WTC11 (cell line): ENCODE measurements at places on chromosomes 12 and 14.

DNA sequence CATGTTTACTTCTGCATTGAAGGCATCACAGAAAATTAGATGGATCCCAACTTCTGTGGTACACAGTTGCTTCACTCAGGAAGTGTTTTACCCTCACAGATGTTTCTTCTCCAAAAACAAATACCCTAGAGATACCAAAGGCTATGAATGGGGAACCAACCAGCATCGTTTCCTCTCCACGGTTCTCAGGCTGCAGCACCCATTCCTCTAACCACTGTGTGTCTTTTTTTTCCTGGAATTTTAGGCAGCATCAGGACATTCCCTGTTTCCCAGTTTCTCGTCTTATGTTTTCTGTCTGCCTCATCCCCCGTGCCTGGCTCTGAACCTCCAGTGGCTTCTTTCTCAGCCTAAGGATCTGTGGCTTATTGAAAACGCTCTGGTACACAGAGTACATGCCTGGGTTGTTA lies 72.0 kb upstream of the TBX5 start:
- no peak for DNase-seq

DNA sequence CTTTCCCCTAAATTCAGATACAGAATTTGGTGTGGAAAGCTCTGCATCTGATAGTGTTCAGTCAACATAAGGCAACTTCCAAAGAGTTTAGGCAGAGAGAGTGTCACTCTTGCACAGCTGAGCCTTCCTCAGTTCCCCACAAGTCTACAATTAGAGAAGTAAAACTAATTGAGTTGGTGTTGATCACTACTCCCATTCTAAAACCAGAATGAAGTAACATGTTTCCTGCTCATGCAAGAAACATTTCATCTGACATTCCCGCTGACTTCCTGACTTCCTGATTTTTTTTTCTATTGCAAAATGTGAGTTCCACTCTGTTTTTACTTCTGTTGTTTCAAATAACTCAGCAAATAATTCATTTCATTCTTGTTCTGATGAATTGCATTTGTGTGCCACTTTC lies 271.0 kb downstream of the ALG10B start:
- DNase-seq = no peak

DNA sequence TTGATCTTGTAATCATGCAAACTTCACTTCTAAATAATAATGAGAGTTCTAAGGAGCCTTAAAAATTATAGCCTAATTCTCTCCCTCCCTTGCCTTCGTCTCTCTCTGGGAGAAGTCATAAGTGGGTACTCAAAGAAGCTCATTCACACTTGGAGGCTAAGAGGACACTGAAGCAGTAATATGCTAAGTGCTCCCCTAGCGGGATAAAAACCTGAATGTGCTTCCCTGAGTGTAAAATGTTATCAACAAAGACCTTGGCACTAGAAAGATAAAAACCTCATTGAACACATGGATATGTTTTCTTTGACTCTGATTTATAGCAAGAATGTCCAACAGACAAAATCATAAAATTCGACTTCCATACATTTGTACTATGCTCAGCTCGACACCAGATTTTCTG lies 337.9 kb upstream of the NOVA1 start:
- no peak for DNase-seq

DNA sequence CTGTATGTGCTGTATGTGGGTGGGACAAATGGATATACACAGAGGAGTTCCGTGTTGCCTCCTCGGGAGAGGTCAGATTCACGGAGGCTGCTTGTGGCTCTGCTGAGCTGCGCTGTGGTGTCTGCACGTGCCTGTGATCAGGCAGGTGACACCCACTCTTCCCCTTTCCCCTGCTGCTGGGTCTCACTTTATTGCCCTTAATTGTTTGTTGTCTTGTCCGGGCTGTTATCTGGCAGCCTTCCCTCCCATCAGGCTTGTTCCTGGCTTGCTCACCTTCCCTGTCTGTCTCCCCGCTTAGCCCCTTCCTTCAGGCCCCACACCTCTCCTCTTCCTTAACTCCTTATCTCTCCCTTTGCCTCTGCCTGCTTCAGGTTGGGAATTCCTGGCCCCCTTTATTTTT lies 13.5 kb downstream of the WNT5B start:
- no peak for DNase-seq

- DNase-seq = peak; percentile 78
Observed at GRCh38 chr12:4857472-4858291, 52.0 kb upstream of the KCNA1 start.

DNA sequence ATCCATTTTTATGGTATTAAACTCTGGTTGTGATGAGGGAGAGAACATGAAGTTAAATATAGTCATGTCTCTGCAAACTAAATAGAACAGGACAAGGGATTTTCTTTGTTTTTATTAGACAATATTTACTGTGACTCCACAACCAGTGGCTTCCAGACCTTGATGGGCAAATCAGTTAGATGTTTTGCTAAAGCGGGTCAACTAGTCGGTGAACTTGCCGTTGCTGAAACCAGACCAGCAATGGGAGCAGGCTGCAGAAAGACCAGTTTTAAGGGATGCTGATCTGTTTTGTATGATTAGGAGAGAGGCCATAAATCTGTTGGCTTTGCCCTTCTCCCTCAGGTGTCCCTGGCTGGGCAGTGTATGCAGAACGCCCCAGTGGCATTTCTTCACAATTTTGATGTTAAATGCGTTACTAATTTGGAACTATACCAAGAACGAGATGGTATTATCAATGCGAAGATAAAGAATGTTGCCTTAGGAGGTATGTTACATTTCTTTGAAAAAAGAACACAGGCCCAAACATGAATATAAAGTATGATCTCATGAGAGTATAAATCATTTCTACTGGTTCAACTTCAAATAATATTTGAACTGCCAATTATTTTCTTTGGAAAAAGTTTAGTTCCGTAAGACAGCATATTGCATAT lies 19.4 kb downstream of the TCTN2 start:
- DNase-seq = no peak

- DNase-seq = no peak
Observed at GRCh38 chr12:56154246-56154771, 1.9 kb downstream of the MYL6B start.

- no peak for DNase-seq
Observed at GRCh38 chr12:12474471-12474928, 88.2 kb downstream of the DUSP16 start.
